ENCODE measurements at places on chromosomes 16 and 17.

DNA sequence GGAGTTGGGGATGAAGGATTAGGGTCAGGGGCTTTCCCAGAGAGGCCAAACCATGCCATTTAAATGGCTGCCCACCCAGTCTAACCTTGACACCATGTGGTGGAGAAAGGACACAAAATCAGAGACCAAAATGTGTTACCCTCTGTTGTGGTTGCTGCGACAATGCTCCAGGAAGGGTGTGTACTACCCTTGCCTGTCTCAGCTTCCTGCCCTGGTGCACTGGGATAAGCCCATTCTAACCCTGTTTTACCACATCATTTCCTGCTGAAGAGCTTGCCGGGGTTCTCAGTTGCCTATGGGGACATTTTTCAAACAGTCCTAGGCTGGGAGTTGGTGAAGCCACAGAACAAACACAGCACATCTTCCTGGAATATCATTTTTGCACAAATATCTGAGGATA lies 4.9 kb downstream of the OR4D1 start:
- DNase-seq, result no peak

DNA sequence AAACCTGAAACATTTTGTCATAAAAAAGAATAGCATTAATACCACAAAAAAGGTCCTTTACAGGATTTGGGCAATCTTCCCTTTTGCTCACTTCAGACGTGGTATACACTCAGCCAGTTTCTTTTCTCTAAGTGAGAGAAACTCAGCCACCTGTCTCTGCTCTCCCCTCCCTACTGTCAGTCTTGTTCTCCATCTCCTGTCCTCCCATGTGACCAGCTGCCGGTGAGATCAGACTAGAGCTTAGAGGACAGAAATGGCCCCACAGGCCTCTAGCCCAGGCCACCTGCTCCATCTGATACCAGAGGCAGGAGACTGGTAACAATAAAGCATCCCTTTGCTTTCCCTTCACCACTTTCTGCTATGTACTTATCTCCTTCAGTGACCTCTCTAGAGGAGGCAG lies 34.9 kb downstream of the CMC2 start:
- no peak for DNase-seq

DNA sequence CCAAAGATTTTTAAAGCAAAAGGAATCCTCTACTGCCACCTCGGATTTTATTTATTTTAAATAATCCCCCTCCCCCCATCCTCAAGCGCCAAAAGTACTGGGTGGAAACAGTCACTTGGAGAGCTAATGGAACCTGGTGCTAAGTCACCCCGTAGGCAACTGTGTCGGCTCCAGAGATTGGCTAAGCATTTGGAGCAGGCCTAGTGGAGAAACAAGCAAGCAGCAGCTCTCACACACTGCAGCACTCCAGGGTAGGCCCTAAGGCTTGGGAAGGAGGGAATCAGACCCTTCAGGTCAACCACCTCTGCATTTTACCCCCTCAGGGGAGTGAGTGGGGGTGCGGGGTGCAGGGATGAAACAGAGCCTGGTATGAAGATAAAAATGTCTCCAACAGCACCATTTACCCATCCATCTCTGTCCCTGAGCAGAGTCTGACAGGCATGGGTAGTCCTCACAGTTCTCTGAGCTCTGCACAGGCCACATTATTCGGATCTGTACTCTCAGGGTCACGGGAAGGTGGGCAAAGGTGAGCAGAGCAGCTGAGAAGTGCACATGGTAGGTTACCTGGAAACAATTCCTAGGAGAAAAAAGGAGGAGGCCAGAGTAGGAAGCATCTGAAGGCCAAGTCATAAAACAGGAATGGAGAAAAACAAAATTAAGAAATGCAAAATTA lies 27.2 kb upstream of the STAC2 start:
- DNase-seq, result no peak

DNA sequence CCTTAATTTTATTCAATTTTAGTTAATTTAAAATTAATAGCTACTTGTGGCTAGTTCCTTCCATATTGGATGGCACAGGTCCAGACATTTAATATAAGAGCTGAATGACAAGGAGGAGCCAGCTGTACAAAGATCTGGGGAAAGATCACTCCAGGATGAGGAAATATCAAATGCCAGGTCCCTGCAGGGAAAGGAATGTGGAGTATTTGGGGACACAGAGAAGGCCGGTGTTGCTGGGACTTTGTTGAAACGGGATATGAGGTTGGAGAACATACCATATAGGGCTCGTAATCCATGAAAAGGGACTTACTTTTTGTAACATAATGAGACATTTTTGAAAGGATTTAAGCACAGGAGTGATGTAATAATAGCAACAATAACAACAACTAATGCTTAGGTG lies 426.8 kb downstream of the HS3ST4 start:
- no peak for DNase-seq

- DNase-seq, result no peak
Observed at GRCh38 chr17:36001862-36002603, 680 bp upstream of the CCL15 start.

DNA sequence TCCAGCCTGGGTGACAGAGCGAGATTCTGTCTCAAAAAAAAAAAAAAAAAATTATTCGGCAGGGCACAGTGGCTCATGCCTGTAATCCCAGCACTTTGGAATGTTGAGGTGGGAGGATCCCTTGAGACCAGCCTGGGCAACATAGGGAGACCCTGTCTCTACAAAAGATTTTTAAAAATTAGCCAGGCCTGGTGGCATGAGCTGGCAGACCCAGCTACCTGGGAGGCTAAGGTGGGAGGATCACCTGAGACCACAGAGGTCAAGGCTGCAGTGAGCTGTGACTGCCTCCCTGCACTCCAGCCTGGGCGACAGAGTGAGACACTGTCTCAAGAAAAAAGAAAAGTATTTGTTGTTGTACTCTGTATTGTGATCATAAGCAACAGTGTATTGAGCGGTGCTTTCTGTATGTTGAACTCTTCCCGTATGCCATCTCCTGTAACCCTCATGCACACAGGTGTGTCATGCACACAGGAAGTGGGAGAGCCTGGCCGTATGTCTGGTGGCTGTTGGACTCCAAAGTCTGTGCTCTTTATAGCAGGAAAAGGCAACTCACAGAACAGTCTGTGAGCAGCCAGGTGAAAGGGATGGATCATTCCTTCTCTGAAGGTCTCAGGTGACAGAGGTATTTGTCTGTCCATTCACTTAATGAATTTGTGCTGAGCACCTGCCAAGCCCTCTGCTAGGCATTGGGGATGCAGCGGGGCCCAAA lies 17.1 kb downstream of the CDH1 start:
- no peak for DNase-seq

GRCh38 chr17:72113751-72114150 lies 7.1 kb upstream of the SOX9 start:
- DNase-seq, result no peak

DNA sequence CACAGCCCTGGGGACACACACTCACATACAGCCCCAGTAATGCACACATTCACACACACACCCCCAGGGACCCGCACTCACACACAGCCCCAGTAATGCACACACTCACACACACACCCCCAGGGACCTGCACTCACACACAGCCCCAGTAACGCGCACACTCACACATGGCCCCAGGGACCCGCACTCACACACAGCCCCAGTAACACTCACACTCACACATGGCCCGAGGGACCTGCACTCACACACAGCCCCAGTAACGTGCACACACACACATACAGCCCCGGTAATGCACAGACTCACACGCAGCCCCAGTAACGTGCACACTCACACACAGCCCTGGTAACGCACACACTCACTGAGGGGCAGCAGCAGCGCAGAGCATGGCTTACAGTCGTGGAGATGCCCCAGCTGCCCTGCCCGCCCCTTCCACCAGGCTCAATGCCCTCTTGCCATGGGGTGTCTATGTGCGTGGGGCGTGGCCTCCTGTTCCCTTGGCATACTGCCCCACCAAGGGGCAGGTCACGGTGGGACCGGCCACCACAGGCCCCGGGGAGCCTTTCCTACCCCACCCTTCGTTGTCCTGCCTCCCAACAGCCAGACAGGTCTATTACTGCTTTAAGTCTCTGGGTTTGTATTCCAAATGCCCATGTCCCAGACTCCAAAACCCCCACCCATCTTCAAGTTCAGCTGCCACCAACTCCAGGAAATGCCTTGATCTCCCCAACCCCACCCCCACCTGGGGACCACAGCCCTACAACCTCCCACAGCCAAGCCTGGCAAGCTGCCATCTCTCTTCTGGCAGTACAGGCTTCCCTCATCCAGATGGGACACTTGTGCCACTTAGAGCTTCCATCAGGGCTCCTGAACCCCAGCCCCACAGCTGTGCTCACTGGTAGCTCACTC lies 2.7 kb downstream of the CCDC102A start:
- peak; percentile 84 for DNase-seq

All from osteocyte (in vitro differentiated cells).